Activated naive CD4-positive, alpha-beta T cell treated with Interleukin-2 at 50 U/mL for 16 hours (primary cell): ENCODE measurements at places on chromosomes 5 and 9.
A peak's percentile ranks its signal among the peaks of the same experiment; 100 is the strongest.

DNA sequence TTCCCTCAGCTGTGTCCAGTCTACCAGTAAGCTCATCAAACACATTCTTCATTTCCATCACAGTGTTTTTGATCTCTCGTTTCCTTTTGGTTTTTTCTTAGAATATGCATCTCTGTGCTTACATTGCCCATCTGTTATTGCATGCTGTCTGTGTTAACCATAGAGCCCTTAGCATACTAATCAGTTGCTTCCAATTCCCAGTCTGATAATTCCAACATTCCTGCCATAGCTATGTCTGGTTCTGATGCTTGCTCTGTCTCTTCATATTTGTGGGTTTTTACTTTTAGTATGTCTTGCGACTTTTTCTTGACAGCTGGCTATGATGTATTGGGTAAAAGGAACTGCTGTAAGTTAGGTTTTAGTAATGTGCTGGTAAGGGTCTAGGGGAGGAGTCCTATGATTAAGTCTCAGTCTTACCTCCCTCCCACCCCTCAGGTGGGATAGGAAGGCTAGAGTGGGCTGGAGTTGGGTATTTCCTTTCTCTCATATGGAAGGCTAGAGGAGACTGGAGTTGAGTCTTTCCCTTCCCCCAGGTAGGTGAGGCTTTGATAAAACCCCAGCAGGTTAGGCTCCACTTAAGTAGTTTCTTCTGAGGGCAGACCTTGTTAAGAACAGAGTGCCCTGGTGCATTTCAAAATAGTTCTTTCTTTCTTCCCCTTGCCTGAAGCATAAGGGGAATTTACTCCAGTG lies 99.1 kb upstream of the RASGRF2 start:
- no peak for DNase-seq

DNA sequence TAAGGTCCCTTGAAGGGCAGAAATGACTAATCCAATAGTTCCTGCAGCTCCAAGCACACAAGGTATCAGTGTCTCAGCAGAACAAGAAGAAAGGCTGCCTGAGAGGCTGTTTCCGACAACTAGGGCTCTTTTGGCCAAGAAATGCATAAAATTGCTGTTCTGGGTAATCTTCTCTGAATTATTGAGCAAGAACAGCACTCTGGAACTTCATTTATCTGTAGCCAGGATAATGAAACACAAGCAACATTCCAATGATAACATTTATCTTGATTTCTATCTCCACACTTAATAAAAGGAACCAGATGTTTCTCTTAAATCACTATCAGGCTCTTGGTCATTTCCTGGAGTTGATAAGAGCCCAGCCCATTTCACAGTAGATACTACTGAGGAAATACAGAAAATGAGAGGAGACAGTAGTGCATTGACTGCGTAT lies 17.0 kb upstream of the AUH start:
- DNase-seq = no peak

DNA sequence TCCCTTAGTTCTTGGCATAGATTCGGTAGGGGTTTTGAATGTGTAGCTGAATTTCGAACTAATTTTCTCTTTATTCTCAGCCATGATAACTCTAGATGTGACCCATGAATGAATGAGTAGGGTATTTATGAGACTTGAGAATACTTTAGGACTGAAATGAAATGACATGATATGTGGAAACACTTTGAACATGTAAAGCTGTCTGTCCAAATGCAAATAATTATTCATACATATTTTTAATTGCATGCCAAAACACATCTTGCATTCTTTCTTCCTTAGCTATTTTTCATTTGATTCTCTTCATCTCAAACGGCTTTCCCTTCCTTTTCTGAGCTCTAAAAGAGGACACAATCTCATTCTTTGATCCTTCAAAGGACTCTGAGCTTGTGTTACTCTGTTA lies 3.4 kb downstream of the NNT start:
- no peak for DNase-seq

GRCh38 chr9:23768861-23769260 lies 57.2 kb downstream of the ELAVL2 start:
- DNase-seq = no peak

DNA sequence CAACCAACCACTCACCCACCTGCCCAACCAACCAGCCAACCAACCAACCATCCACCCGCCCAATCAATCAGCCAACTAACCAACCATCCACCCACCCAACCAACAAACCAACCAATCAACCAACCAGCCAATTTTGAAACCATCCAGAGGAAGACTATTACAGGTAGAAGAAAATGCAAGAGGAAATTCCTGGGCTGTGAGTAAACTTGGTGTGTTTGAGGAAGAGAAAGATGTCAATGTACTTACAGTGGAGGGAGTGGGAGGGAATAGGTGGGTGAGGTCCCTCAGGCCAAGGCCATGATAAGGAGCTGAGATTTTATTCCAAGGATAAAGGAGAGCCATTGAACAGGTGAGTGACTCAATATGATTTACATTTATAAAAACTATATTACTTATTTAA lies 30.4 kb downstream of the C9orf57 start:
- no peak for DNase-seq

DNA sequence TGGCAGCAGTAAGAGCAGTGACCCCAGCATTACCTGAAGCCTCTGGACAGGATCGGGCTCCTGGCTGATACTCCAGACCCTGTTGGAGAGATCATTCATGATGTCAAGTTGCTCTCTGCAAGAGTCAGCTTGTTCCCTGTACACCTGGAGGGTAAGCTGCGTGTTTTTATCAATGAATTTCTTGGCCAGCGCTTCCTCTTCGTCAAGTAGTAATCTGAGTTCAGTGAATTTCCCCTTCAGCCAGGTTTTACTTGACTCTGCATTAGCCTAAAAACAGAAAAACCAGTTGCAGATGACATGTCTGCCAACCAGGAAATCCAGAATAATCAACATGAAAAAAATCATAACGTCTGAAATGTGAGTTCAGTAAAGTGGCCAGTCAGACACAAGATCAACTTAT lies 19.1 kb downstream of the TRIM14 start:
- no peak for DNase-seq

- DNase-seq = peak; percentile 65
Observed at GRCh38 chr5:42756606-42757601, at the start of gene CCDC152. TSS of gene CCDC152 (plus strand) at chr5:42756818. CDS start at chr5:42759122, 2,304 bp downstream.

DNA sequence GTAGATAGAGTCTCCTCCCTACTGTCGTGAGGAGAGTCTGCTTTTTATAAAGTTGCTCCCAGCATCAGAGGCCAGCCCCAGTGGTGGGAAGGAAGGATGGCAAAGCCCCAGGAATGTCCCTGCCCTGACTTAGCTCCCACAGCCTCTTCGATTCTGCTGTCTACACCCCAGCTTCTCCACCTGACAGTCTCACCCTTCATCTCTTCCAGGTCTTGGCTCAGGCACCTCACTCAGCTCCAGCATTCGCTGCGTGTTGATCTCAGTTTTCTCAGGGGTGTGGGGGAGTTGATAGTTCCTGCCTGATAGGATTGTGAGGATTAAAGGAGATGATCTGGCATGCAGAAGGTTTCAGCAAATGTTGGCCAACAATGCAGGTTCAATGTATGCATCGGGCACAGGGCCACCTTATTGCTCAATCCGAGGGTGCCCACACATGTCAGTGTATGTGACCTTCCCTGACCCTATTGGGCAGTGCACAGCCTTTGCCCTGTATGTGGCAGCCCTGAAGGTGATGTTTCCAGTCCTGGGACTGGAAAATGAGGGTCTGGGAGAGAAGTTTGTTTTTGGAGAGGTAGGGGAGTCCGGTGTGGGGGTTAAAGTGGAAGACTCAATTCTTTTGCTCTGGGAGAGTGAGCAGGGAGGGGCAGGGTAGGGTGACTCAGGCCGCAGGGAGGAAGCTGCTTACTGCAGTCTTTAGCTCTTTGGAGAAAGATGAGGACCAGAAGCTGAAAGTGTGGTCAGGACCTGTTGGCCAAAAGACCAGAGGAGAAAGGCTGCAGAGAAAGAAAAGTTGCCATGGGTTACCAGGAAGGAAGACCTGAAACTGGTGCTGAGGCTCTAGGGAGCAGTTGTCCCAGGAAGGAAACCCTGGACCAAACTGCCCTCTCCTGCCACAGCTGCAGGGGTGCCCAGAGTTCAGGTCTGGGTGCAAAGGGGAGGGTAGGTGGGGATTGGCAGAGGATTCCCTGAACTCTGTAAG lies 153.2 kb downstream of the MACROH2A1 start:
- no peak for DNase-seq

DNA sequence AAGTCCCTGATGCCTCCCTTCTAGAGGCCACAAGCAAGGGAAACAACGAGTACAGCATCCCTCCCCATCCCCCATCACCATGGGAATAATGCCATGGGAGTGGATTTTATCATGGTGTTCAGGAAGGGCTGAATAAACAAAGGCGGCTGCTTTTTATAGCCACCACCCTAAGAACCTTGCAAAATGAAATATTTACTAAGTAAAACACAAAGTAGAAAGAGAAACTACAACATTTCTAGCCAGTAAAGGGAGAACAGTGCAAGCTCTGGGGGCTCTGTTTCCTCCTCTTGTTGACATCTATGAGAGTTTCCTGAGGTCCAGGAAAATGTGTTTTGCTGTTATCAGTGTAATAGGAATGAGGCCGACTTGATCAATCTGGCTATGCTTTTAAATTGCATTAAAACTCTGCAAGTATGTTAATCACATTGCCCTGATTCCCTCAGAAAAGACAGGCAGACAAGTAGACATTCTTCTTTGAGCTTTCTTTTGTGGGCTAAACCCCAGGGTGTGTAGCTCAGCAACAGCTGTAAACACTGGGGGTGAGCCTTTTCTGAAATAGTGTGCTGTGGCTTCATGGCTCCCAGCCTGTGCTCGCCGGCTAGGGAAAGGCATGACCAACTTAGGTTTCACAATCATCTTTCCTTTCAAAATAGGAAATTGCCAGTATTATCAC lies 31.1 kb downstream of the SV2C start:
- DNase-seq = no peak

DNA sequence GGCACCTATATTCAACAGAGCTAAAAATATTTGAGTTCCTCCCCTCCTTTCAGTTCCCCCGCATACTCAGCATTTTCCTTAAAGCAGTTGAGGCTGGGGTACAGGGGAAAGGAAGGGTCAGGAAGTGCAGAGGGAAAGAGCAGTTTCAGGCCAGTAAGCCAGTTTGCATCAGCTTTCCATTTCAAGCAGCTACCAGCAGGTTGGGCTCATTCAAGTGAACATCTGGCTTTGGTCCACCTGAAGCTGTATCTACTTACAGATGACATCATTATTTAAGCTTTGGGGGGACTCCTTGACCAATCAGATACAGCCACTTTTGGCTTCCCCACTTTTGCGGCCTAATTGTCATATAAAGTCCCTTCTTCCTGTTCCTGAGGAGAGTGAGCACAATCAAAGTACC lies 8.2 kb upstream of the ACO1 start:
- no peak for DNase-seq

DNA sequence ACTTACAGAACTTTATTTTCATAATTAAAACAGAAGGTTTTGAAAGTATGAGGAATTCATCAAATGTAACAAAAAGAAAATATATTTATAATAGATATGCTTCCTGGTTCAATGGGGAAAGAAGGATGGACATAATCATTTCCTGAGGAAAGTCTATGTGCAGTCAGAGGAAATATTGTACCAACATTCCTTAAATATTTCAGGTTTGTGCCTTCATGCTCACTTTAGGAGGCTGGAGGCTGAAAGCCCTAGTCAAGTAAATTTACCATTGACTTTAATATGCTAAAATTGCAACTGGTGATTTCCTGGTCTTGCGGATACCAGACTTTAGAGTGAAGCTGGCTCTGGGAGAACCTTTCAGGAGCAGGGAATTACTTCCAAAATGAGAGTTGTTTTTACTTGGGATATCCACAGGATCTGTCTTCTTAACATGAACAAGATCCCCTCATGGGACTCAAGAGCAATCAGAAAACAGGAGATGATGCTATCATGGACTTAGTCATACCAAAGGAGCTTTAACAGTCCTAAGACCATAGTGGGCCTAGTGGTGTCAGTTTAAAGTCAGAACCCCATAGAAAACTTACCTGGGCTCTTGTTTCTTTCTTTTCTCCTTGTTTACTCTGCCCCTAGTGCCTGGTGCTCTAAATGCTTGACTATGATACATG lies 762.8 kb upstream of the GRAMD2B start:
- DNase-seq = no peak

- DNase-seq = no peak
Observed at GRCh38 chr9:103552712-103553111, 541.4 kb upstream of the SMC2 start.

- no peak for DNase-seq
Observed at GRCh38 chr9:107721705-107722245, 232.2 kb upstream of the KLF4 start.

GRCh38 chr5:43019614-43020398 lies 20.3 kb downstream of the ANXA2R start:
- peak; percentile 84 for DNase-seq

GRCh38 chr5:9519537-9519936 lies 26.3 kb downstream of the SEMA5A start:
- DNase-seq = no peak

DNA sequence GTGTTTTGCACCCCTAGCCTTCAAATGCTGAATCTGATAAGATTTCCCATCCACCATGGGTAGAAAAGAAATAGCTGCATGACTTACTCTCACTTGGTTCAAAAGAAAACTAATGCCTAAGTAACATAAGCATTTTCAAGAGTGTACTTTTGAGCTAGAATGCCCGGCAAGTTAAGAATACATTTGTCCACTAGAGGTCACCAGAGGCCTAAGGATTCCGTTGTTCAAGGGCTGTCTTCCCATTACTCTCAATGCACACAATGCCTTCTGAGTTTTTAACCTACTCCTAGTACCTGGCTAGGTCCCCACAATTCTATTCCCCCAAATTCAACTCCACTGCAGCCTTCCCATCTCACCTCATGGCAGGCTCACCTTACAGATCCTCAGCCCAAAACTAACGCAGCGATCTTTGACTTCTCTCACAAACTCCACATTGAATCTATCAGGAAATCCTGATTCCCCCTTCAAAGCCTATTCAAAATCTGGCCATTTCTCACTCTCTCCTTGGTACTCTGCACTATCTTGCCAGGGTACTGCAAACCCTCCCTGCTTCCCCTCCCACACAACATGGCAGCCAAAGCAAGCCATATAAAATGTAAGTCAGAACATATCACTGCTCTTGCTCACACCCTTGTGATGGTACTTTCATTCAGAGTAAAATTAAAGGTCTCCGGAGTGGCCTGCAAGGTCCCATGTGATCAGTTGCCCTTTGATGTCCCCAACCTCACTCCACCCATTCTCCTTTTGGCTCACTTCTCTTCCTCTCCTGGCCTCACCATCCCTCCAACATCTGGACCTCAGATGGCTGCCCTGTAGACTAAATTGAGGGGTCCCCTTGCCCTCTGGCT lies 13.4 kb downstream of the OXCT1 start:
- DNase-seq = peak; percentile 43

GRCh38 chr5:160049099-160049498 lies 40.2 kb downstream of the TTC1 start:
- DNase-seq = no peak

DNA sequence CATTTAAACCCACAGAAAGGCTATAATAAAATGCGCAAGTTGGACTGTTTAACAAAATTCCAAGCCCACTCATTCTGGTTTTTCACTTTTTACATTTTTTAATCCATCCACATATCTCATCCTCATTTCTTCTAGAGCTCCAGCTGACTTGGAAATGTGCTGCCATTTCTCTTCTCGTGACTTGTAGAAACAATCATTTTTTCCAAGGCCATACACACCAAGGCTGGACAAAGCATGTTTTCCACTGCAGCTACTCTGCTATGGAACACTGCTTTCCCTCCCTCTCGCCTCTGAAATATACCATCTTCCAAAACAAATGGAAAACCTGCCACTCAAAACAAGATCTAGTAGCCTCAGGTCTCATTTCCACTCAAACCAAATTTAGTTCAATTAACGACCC lies 141.1 kb downstream of the ESM1 start:
- DNase-seq = no peak
